Caco-2 (cell line): ENCODE measurements at places on chromosomes 11 and 22. TPM values are rescaled to one million over a fixed set of nuclear protein-coding genes. Genes with fewer than 3 reads are reported as not detected.

The VSIG10L2 gene
- not detected in 2 replicates for total RNA-seq

The CYP2D6 gene
- total RNA-seq, result 1.7 TPM in 2 replicates

The KDM4D gene
- total RNA-seq, result 0.95 and 1.2 TPM in 2 replicates

The FXYD2 gene
- total RNA-seq, result 0.48 TPM in 1 of 2 replicates, not detected in the other

The ENTHD1 gene
- not detected in 2 replicates for total RNA-seq

The TUBA8 gene
- total RNA-seq, result 0.56 and 0.73 TPM in 2 replicates

The MIOX gene
- total RNA-seq, result 0.32 TPM in 1 of 2 replicates, not detected in the other

DNA sequence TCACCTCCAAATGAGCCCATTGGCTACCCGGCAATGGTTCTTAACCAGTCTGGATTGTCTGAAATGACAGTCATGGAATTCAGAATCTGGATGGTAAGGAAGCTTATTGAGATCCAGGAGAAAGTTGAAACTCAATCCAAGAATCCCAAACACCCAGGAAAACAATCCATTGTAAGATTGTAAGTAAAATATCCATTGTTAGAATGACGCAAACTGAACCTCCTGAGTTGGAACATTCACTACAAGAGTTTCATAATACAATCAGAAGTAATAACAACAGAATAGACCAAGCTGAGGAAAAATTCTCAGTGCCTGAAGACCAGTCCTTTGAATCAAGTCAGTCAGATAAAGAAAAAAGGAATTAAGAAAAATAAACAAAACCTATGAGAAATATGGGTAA, 22.1 kb downstream of the OR8G5 start:
- DNase-seq, result no peak
- no peak overlapping the region for H3K27ac ChIP-seq
- no peaks in the 10 kb centered on the region for H3K36me3 ChIP-seq
- no peaks in the 10 kb centered on the region for H3K27me3 ChIP-seq

- no peaks in the 10 kb centered on the region for H3K4me1 ChIP-seq
- H3K27me3 ChIP-seq, result no peaks in the 10 kb centered on the region
- no peak overlapping the region for H3K4me3 ChIP-seq
These were observed 237.3 kb upstream of the NCAM1 start for GRCh38 chr11:112723676-112724495.

DNA sequence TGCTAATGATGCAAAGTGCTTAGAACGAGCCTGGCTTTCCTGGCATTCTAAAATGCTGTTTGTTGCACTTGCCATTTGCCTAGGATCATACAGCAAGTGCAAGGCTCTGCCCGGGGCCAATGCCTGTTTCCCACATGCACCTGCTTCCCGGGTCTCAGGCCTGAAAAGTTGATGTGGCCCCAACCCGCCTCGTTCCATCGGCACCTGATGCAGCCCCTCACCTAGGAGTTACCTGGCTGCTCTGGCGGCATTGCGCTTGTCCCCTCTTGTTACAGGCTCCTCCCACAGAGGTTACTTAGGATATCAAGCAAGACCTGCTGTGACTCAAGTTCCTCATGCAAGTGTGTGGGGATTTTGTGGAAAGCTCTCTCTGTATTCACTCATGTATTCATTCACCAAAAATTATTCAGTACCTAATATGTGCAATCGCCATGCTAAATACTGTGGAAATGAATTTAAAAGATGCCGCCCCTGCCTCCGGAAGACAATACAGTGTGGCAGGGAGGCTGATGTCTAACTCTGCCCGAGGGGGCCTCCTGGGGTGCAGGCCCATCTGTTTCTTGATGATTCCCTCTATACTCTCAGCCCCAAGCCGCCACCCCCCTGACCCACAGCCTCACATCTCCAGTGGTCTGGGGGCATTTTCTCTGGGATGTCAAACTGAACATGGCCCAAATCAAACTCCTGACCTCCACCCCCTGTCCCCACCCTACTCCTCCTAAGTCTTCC, 184.5 kb downstream of the EFCAB6 start:
- no peaks in the 10 kb centered on the region for H3K4me1 ChIP-seq
- H3K27me3 ChIP-seq, result no peaks in the 10 kb centered on the region
- H3K27ac ChIP-seq, result no peak overlapping the region
- no peak for DNase-seq
- H3K4me3 ChIP-seq, result no peak overlapping the region

GRCh38 chr11:50169634-50170033, 137.0 kb downstream of the OR4C45 start:
- no peaks in the 10 kb centered on the region for H3K36me3 ChIP-seq
- DNase-seq, result no peak
- H3K27ac ChIP-seq, result no peak overlapping the region
- H3K27me3 ChIP-seq, result no peaks in the 10 kb centered on the region

DNA sequence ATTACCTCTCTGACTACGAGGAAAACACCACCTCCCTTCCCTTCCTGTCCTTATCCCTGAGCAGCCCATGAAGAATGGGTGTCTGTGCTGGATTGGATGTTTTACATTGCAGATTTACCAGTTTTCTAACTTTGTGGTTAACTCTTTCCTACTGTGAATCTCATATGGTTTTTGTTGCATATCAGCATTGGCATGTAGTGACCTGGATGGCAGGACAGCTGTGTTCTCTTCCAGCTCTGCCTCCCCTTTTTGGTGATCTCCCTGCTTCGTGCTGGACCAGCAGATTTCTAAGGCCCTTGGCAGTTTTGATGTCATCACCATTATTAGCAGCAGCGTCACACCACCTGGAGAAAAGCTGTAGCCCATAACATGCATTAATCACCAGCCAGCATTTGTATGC, 26.7 kb downstream of the OR6Q1 start:
- no peaks in the 10 kb centered on the region for H3K27me3 ChIP-seq
- H3K4me1 ChIP-seq, result peaks cover 33% of the 10 kb centered on the region
- DNase-seq, result no peak
- H3K36me3 ChIP-seq, result no peaks in the 10 kb centered on the region
- H3K4me3 ChIP-seq, result no peak overlapping the region

GRCh38 chr11:117200813-117201657, 1.9 kb downstream of the TAGLN start:
- no peaks in the 10 kb centered on the region for H3K27me3 ChIP-seq
- H3K36me3 ChIP-seq, result no peaks in the 10 kb centered on the region

- H3K4me1 ChIP-seq, result no peaks in the 10 kb centered on the region
- no peaks in the 10 kb centered on the region for H3K36me3 ChIP-seq
- DNase-seq, result no peak
- no peak overlapping the region for H3K4me3 ChIP-seq
- 0 out of 2 replicates have a peak, but pooled peaks cover 1% of the 10 kb centered on the region for H3K27me3 ChIP-seq
These were observed 387.5 kb upstream of the NARS2 start for GRCh38 chr11:78961937-78962701.

DNA sequence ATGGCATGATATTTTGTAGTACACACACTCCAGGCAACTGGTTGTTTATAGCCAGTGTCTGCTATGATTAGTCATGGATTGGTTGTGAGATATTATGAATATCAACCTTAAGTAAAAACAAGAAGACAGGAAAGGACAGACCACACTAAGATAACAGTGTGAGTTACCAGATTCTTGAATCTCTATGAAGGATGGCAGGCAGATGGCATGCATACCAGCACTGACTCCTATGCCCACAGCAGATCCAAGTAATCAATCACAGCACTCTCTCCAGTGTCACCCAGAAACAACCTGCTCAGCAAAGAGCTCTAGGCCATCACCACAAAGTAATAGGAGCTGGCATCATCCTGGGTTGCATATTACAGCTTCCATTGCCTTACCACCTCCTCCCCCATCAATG, 116.6 kb downstream of the GALNT18 start:
- DNase-seq, result no peak
- H3K4me3 ChIP-seq, result no peak overlapping the region
- no peaks in the 10 kb centered on the region for H3K4me1 ChIP-seq
- no peak overlapping the region for H3K27ac ChIP-seq
- no peaks in the 10 kb centered on the region for H3K27me3 ChIP-seq
